ENCODE measurements at places on chromosomes 5 and 9.
A peak's percentile ranks its signal among the peaks of the same experiment; 100 is the strongest.

GRCh38 chr5:160303690-160304089, 8.7 kb downstream of the CCNJL start:
- DNase-seq: no peak

DNA sequence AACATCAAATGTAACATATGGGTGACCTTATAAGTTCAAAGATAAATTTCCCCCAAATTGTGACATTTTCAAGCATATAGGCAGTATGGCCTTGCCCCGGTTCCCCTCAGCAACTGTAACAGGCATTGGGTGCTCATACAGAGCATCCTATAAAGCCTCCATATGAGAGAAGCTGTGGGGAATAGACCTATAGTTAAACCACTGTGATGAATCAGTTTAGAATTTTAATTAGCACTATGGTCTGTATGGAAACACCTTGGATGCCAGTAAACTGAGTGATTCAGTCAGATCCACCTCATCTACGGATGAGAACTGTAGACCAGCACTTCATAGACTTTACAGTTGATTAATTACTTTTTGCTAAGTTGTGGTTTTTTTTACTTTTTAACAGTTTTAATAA, 79.4 kb downstream of the ERCC6L2 start:
- no peak for DNase-seq

DNA sequence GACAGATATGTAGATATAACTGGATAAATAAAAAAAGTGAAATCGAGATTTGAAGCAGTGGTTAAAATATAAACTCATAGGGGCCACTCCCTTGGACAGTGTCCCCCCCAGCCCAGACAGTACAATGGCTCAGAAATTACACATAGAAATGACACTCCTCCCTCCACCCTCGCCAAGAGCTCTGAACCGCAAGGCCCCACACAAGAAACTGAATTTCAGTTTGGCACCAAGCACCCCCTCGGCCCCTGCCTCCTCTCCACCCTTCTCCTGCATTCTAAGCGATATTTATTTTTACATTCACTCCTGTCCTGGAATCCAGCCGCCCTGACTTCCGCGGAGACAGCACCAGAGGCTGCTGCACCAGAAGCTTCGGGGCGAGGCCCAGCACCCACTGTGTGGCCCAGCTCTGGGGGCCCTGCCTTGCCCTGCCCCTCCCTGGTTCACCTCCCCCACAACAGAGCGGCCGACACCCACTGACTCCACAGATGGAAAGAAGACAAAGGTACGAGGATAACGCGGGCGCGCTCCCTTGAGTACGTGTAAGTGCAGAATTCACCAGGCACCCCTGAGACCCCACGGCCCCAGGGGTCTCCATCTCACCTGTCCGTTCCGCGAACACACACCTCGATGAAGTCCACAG, 11.0 kb downstream of the STC2 start:
- no peak for DNase-seq

- DNase-seq: no peak
Measured at GRCh38 chr5:143101121-143101520, 302.4 kb downstream of the NR3C1 start.

- DNase-seq: no peak
Measured at GRCh38 chr5:15421921-15422412, 78.0 kb upstream of the FBXL7 start.

GRCh38 chr5:96863949-96864584, 12.2 kb upstream of the ERAP2 start:
- no peak for DNase-seq

DNA sequence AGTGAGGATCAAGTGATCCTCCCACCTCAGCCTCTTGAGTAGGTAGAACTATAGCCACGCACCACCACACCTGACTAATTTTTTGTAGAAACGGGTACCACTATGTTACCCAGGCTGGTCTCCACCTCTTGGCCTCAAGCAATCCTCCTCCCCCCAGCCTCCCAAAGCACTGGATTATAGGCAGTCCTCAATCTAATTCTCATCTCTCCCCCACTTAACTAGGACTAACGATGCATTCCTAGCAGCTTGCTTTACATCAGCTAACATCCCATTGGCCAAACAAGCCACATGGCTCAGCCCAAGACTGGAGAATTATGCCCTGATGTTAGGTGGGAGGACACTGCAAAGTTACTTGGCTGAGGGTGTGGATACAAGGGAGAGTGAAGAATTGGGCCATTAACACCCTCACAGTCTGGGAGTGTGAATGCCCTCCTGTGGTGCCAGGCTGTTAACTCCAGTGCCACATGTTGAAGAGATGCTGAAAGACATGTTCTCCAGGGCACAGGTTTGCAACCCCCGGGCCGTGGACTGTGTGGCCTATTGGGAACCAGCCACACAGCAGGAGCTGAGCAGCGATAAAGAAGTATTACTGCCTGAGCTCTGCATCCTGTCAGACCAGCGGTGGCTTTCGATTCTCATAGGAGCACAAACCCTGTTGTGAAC, 5.3 kb upstream of the ZNF367 start:
- DNase-seq: no peak

- DNase-seq: no peak
Measured at GRCh38 chr5:12743582-12743981, 839.3 kb upstream of the CTNND2 start.

GRCh38 chr5:17406423-17406838, 91.6 kb upstream of the TAF11L2 start:
- no peak for DNase-seq

- DNase-seq: no peak
Measured at GRCh38 chr9:133485531-133486260, 6.8 kb upstream of the SLC2A6 start.

GRCh38 chr5:76920491-76920890, 32.4 kb upstream of the CRHBP start:
- no peak for DNase-seq

DNA sequence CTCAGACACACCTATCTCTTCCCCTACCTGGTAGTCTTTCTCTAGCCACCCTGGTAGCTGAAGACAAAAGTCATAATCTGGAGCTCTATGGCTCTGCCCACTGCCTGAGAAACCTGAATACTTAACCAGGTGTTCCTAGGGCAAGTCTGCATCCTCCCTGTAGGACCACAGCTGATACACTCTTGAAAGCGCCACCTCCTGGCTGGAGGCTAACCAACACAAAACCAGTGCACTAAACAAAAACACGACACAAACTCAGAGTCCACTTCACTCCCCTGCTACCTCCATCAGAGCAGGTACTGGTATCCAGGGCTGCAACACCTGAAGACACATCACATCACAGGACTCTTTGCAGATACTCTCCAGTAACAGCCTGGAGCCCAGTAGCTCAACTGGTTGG, 84.6 kb upstream of the ANXA1 start:
- DNase-seq: no peak

- DNase-seq: no peak
Measured at GRCh38 chr5:89282554-89283510, 399.8 kb upstream of the MEF2C start.

GRCh38 chr5:62779010-62779422, 200.4 kb downstream of the LRRC70 start:
- peak; percentile 48 for DNase-seq

- DNase-seq: no peak
Measured at GRCh38 chr5:28648108-28648507, 1609.7 kb upstream of the CDH9 start.

- DNase-seq: no peak
Measured at GRCh38 chr9:98602839-98603500, 105.8 kb downstream of the GABBR2 start.

GRCh38 chr5:90550963-90551362, 7.6 kb upstream of the ADGRV1 start:
- DNase-seq: no peak

- no peak for DNase-seq
Measured at GRCh38 chr9:13387734-13388067, 108.2 kb upstream of the MPDZ start.

- DNase-seq: no peak
Measured at GRCh38 chr5:151522226-151522625, 68.9 kb downstream of the FAT2 start.

- no peak for DNase-seq
Measured at GRCh38 chr9:86604741-86605140, 250.5 kb upstream of the TUT7 start.

DNA sequence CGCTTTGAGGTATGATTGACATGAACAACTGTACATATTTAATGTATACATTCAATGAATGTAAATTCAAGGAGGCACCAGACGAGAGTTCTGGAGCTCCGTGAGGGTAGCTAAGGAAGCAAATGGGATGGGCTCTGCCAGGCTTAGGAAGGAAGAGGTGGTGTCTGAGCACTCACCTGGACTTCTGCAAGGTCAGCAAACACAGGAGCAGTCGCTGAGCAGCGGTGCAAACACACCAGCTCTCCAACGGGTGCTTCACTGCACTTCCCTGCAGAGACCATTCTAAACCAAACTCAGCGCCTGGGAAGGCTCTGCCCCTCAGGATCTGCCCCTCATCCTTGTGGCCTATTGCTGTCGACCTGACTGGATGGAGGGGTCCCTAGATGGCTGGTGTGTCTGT, 101.5 kb downstream of the COL23A1 start:
- DNase-seq: no peak

DNA sequence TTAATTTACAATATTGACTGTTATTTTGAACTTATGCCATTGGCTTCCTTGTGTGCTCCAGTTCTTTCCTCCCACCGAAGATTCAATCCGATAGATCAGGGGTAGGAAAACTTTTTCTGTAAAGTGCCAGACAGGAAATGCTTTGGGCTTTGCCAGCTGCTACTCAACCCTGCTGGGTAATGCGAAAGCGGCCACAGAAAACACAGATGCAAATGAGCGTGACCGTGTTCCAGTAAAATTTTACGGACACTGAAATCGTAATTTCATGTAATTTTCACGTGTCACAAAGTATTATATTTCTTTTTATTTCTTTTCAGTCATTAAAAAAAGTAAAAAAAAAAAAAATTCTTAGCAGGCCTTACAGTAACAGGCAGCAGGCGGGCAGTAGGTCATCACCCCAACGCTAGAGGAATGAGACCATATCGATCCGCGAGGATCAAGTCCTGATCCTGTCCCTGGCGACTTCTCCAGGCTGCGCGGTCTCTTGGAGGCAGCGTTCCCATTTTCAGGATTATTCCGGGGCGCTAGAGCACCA, 599 bp downstream of the NMRK1 start:
- no peak for DNase-seq

- no peak for DNase-seq
Measured at GRCh38 chr5:113935453-113935852, 422.0 kb downstream of the YTHDC2 start.

GRCh38 chr9:109166171-109166770, 778 bp downstream of the FRRS1L start:
- DNase-seq: peak; percentile 74

DNA sequence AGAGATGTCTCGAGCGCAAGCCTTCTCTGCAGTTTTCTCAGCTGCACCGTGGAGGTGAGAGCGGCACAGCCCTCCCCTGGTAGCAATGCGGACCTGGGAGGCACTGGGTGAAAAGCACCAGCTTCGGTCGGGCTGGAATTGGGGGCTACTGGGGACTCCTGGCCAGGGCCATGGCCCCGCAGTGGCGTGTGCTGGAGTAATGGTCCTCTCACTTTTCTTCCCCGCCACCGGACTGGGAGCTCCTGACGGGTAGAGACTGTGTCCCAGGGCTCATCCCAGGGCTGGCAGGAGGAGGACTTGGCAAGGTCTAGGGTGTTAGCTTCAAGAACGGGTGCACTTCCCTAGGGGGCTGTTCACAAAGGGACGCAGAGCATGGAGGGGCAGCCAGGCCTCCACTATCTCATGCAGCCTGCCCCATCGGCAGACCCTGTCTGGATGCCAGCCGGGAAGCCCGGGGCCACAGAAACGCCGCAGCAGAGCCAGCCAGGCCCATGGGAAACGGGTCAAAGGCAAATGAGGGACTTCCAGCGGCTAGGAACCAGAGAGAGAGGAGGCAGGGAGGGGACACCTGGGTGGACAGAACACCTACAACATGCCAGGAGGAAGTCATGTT, 92.6 kb upstream of the MVB12B start:
- DNase-seq: no peak

DNA sequence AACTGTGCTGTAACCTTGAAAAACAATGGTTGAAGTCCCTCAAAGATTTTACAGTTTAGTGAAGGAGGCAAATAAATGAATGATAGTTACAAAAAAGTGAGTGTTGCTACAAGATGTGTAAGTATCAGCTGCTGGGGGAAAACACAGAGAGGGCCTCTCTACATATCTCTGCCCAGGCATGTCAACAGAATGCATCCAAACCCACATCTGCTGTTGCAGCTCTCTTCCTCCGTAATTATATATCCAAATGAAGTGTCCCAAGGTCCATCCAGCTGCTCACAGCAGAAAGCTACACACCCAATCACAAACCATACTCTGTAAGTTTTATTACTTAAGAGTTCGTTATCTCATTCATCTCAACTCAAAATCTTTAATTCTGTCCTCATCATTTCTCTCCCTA, 584.6 kb downstream of the ANXA1 start:
- no peak for DNase-seq

DNA sequence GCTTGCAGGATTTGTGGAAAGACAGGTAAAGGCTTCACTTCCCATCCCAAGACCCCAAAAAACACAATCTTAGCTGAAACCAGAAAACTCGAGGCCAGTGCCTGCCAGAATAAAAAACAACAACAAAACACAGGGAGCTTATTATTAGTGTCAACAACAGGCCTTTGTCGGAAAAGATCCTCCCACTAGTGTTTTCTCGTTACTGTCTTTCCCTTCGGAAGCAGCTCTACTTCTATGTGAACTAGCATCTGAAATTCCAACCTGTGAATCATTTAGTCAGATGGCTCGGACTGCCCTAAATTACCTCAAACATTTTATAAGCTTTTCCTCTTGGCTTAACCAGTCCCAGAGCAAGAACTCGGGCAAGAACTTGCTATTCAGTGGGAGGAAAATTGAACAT, 122.2 kb upstream of the GNA14 start:
- no peak for DNase-seq

DNA sequence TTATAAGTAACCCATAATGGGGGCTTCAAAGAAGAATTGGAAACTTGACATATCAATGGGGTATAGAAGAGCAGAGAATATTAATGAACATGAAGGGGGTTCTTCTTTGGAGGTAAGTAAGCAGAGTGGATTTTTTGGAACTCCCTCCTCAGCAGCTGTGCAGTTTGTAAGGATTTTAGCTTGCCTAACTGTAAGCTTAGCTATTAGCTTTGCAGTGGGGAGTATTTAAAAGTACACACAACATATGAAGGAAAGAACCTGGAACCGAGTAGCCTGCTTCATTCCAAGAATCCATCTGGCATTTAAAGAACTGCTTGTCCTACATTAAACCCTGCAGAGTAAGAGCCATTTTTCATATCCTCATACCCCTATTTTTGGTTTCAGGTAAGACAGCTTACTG, 2.2 kb upstream of the PBX3 start:
- no peak for DNase-seq

DNA sequence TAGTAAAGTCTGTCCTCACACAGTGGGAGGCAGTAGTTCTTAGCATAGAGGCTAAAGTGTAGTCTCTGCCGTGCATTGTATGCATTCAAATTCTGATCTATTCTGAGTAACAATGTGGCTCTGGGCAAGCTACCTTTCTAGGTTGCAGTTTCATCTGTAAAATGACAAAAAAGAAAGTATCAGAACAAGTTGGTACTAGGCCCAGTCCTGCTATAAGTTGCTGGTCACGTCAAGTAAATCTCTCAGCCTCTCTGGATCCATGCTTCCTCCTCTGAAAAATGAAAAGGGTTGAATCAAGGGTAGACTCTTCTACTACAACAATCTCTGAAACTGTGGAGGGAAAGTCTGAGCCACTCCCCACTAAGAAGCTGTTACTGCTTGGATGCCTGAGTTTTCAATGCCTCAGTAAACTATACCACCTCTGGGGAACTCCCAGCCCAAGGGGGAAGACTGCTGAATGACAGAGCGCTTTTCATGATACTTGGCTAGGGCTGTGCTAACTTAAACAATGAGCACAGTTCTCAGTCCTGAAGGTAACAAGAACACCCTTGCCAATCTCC, 34.5 kb upstream of the SPARC start:
- DNase-seq: no peak

- DNase-seq: no peak
Measured at GRCh38 chr5:21672911-21673310, 1180.2 kb downstream of the CDH12 start.

All from neuronal stem cell (in vitro differentiated cells).